NCI-H146 (cell line): ENCODE measurements at places on chromosomes 6 and 20.
A peak's percentile ranks its signal among the peaks of the same experiment; 100 is the strongest.

- DNase-seq, result no peak
Measured at GRCh38 chr6:18513253-18513798, 126.2 kb downstream of the RNF144B start.

- no peak for DNase-seq
Measured at GRCh38 chr20:61734733-61735502, 330.8 kb downstream of the TAF4 start.

GRCh38 chr20:8946036-8946940, 122.6 kb upstream of the PLCB4 start:
- no peak for DNase-seq

- peak; percentile 58 for DNase-seq
Measured at GRCh38 chr6:33419580-33420490, at the start of gene SYNGAP1. Gene SYNGAP1 (plus strand): TSS chr6:33420065. CDS start chr6:33420265, 200 bp downstream.

DNA sequence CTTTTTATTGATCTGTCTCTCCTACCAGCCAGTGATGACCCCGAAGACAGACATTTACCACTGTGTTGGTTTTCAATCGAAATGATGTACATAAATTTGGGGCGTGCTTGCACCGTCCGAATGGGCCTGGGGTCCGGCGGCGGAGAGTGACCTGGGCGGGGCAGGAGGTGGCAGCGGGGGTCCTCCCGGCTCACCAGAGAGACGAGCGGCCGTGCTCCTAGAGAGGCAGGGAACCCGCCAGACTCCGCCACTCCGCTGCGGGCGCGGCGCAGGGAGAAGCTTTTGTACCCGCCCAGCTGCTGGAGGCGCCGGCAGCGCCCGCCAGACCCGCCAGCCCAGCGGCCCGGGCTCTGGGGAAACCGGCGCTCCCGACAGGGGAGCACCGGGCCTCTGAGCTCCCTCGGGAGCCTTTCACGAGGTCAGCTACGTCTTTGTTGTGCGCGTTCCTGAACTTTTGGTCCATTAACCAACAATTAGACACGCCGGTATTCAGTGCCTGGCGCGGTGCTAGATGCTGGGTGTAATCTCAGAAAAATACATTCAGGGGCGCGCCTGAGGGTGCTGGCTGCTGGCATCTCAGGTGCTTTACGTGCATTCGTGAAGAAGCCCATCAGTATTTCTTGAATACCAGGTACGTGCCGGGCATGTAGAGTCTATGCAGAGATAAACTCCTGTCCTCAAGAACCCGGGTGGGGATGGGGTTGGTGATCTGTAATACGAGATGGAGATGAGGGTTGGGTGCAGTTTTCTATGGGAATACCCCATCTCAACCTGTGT, at the start of gene PGBD1:
TSS of gene PGBD1 (plus strand) at position 285 of the 777 bp plus-strand sequence. CDS start 2,242 bp downstream, outside the sequence.
- DNase-seq, result peak; percentile 86

- DNase-seq, result no peak
Measured at GRCh38 chr6:152201120-152201519, 393.6 kb downstream of the ESR1 start.

DNA sequence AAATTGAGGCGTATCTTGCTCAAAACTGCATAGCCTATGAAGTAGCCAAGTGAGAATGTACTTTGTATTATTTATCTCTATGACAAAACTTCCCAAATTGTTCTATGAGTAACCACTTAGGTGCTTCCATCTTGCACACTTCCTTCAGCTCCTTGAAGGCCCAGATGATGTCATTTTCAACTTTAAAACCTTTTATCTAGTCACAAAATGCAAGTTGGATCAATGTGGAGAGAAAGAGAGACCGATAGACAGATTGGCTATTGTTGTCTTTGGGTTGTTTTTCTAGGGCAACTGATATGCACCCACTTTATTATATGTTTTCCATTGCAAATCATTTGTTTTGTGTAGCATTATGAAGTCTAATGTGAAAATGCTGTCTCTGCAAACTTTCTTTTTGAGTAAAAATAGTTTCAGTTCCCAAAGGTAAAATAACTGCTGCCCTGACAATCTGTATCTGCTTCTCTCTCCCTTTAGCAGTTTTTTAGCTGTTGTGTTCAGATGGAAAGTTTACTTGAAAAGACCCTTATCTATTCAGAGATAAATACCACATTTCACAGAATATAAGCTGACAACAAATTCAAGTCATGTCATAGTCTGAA, 73.7 kb upstream of the CITED2 start:
- no peak for DNase-seq

- DNase-seq, result peak; percentile 34
Measured at GRCh38 chr6:133130863-133131262, 110.3 kb upstream of the EYA4 start.

GRCh38 chr20:46808565-46808964, 86.1 kb upstream of the EYA2 start:
- DNase-seq, result peak; percentile 65

DNA sequence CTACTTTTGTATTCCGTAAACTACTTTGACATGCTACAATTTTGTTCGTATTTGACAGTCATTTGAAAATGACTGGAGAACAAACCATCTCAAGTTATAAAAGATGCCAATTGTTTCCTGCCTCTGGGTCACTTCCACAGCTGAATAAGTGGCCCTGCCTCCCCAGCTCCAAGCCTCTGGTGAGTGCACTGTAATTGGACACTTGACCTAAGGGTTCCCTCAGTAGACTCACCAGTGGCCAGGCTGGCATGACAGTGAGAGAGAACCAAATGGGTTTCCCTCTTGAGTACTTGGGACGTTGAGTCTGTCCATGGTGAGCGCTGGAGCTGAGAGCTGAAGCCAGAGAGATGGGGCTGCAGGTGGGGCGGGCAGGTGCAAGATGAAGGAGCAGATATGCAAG, 57.1 kb downstream of the SLC35D3 start:
- DNase-seq, result peak; percentile 52
